Tibial nerve (tissue), 4 donors: ENCODE measurements at places on chromosomes 4 and X.

DNA sequence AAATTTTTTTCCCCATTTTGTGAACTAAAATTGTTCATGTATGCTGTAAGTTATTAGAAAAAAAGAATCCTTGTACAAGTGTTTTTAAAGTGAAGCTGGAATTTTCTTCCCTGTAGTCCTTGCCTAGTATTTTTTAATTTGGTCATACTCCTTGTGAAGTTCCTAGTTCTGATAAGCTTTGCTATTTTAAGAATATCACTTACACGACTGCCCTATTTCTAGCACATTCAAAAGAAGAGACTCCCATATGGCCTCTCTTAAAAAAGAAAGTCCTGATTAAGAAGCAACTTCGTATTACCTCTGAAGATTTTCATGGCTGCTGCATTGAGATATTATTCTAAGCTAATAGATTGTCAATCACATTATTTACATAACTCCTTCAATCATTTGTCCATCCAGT, 87.2 kb downstream of the KLHL8 start:
- no peak for DNase-seq

DNA sequence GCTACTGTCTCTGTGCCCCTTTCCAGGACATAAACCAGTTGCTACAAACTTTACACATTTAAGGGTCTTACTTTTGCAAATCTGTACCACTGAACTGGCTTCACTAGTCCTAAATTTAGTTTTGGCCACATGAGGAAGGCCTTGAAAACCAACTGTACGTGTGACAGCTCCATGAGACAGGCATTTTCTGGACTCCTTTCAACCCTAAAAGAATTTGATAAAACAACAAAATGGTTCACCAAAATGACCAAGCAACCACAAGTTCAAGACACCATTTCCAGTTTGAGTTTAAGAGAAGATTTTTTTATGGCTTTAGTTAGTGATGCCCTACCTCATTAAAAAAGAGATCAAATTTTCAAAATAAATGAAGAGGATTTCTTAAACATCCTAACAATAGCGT, 246.4 kb downstream of the ZNF674 start:
- DNase-seq = no peak

DNA sequence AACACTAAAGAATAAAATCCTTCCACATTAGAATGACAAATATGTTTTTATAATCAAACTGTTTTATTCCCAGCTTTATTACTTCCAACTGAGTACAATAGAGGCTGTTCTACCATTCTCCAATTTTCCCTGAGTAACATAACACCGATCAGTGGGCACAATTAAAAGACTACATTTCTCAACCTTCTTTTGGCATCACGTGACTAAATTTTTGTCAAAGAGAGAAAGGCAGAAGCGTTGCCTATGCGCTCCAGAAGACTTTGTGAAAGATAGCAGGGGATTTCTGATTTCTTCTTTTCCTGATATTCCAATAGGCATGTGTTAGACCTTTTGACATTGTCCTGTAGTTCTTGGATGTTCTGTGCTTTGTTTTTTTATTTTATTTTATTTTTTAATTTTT, 1705.6 kb upstream of the PCDH7 start:
- DNase-seq = no peak

- no peak for DNase-seq
Measured at GRCh38 chr4:169030562-169030982, 20.5 kb upstream of the CBR4 start.

DNA sequence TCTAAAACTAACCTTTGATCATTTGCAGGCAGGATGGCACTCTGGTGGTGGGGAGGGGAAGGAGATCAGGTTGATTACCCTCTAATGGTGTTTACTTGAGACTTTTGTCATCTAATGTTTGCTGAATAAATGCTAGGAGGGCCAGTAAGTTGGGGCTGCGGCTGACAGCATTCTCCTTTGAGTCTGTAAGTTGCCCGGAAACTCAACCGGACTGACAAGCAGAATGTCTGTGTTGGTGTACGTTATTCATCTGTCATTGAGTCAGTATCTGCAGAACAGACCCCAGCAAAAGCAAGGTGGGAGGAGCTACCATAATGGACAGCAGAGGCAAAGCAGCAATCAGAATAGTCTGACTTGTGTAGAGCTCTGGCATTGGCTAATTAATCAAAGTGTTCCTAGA, 1210.6 kb upstream of the PABPC4L start:
- no peak for DNase-seq

DNA sequence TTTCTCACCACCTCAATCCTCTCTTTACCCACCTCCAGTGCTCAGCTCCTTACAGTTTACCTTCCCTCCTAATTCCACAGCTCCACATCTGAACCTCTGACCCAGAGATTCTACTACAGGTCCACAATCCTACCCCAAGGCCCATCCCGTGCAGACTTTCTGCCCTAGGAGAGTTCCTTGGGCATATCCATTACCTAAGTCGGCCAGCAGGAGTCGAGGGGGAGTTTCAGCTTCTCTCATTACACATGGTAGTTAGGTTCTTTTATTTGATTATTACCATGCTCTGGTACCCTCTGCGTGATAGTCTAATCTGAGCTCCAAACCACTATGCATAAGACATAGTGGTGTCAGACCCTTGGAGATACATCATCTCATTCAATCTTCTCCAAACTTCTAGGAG, 117.9 kb downstream of the SH3RF1 start:
- no peak for DNase-seq

GRCh38 chr4:188986271-188986689, 847.0 kb downstream of the TRIML1 start:
- DNase-seq = no peak

GRCh38 chr4:158996669-158997074, 106.2 kb upstream of the RAPGEF2 start:
- DNase-seq = no peak

DNA sequence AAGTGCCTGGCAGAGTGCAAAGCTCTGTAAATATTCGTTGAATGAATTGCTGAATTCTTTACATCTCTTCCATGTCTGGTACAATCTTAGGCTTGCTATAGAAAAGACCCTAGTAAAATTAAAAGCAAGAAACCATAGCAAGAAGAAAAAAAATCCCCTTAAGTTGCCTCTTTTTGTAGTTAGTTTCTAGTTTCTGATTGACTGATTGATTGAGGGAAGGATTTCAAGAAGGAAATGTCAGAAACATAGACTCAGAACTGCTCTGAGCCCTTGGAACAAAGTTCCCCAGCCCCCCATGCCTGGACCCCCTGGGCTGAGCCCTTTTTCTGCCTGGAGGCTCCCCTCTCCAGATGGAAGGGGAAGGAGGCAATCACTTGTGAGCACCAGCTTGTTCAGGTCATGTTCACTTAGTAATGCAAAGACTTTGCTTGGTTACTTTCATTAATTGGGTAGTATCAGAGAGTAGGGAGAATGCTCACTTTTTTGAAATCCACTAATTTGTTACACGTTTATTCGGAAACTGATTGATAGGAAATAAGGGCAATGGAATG, 35.6 kb downstream of the DAPP1 start:
- DNase-seq = no peak

DNA sequence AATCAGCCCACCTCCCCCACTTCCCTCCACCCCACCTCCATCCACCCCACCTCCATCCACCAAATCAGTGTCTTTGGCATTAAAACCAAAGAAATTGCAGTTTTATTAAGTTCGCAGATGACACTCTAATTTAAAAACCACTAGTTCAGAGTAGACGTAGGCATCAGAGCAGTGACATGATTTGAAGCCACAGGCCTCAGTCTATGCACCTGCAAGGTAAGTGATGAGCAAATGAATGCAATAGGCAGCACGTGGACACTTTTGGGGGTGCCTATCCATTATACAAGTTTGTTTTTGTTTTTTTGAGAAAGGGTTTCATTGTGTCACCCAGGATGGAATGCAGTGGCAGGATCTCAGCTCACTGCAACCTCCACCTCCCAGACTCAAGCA, 88.0 kb upstream of the TRIM2 start:
- no peak for DNase-seq

GRCh38 chr4:148124512-148124911, 317.7 kb downstream of the NR3C2 start:
- DNase-seq = no peak

GRCh38 chrX:136635235-136635634, 12.7 kb upstream of the CD40LG start:
- DNase-seq = no peak

DNA sequence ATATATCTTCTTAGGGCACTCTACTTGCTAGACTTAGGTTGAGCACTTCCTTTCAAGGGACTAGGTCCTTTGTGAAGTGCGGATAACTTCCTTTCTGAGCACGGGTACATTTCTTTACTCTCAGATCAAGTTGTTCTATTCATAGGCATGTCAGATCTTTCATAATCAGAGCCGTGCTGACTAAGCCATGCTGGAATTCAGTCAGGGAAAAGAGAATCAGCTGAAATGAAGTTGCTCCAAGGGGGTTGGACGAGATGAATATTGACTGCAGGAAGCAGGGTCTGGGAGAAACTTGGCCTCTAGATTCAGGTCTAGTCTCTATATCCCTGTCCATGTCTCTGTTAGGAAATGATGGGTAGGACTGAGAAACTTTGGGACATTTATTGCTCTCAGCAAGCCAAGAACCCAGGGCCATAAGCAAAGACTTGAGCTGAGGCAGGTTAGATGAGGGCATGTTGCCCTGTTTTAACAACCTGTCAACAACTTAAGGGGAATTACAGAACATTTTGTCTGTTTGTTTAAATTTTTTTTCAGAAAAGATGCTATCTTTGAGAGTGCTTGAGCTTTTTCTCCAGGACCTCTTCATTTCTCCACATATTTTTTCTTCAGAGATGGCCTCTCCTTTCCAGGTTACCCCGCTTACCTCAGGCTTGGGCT, 28.3 kb downstream of the AREG start:
- no peak for DNase-seq

GRCh38 chrX:44927398-44927797, 54.4 kb downstream of the KDM6A start:
- DNase-seq = no peak

- DNase-seq = no peak
Measured at GRCh38 chr4:120007896-120008436, 58.7 kb downstream of the MAD2L1 start.
